RPMI8226 (cell line): ENCODE measurements at places on chromosomes 1 and 21.

- no peak for DNase-seq
Measured at GRCh38 chr1:165409657-165410358, 35.1 kb downstream of the RXRG start.

GRCh38 chr1:226475142-226475511 is 67.2 kb upstream of the PARP1 start:
- DNase-seq = no peak

DNA sequence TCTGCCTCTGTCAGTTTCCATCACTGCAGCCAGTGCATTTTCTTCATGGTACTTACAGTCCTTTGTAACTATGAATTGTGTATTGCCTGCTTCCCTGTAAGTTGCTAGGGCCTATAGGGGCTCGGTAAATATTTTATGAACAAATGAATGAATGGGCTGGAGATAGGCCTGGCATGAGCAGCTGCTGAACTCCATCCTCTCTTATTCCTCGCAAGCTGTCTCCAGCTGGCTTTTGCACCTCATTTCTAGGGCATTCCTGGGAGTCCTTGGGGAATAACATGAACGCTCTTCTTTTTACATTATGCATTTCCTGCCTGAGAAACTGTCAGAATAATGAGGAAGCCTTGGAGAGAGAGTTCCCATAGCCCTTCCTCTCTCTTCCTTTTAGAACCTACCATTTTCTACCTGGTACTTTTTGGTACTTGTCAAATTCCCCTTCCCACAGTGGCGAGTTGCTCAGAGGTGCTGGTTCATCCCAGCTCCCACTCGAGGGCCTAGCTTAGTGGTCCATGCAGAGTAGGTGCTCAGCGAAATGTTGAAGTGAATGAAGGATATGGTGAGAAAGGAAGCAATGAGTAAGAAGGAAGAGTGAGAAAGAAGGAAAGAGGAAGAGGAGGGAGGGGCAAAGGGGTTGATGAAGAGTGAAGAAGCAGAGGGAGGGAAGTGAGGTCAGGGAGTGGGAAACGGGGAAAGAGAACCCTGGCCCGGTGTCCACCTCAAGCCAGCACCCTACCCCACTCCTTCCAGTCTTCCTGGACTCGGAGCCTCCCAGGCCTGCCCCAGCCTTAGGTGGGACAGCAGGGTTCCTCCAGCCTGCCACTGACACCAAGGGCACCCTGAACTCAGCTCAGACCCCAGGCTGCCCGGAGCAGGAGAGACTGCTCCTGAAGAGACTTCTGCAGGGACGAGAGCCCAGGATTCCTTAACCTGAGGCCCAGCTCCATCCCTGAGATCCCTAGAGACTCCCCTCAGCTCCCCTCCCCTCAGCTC is 29.6 kb downstream of the KCNC4 start:
- DNase-seq = no peak

- no peak for DNase-seq
Measured at GRCh38 chr1:246343251-246343650, 163.8 kb downstream of the SMYD3 start.

DNA sequence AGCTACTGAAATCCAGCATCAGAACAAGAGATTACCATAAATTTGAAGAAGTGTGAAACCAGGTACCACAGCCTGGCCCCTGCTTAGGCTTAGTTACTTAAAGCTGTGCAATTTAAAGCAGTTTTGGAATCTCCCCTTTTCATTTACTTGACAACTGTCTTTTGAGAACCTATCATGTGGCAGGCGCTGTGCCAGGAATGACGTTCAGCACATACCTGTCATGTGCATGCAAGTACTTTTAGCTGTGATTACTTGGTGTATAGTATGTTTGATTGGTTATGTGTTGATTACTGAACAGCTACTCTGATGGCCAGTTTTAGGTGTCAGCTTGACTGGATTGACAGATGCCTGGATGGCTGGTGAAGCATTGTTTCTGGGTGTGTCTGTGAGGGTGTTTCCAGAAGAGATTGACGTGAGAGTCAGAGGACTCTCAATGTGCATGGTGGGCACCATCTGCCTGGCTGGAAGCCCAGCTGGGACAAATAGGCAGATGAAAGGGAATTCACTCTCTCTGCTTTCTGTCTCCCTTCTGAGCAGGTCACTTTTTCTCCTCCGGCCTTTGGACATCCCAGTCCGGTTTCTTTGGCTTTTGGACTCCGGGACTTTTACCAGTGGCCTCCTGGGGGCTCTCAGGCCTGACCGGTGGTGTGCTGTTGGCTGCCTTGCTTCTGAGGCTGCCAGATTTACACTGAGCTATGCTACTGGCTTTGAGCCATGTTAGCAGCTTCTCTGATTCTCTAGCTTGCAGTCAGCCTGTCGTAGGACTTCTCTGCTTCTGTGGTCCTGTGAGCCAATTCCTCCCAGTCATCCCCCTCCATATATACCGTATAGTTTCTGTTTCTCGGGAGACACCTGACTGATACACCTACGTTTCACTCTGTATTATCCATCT is 178.0 kb downstream of the RYR2 start:
- peak; percentile 35 for DNase-seq
